Suppressor macrophage treated with lipopolysaccharide for 4 hours (primary cell): ENCODE measurements at places on chromosomes 3 and 15.
A peak's percentile ranks its signal among the peaks of the same experiment; 100 is the strongest.

- peak; percentile 90 for DNase-seq
These were observed 12.0 kb upstream of the FGD5 start for GRCh38 chr3:14806641-14807263.

DNA sequence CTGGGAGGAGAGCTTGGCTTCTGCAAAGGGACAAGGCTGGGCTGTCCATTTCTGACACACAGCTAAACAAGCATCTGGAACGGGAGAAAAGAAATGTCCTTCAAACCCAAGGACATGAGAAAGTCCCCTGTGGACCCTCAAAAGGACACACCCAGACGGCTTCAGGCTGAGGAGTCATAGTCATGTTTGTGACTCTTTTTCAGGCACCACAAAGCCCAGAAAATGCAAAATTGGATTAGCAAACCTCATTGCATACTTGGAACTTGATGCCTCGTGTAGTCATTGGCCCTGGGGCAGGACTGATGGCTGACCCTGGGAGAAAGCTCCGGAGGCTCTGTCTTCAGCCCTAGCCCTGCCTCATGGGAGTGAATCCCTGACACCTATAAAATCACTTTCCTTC is 21.5 kb downstream of the FAM174B start:
- DNase-seq: no peak

GRCh38 chr3:15097891-15098290 is 1.1 kb downstream of the RBSN start:
- DNase-seq: peak; percentile 73

DNA sequence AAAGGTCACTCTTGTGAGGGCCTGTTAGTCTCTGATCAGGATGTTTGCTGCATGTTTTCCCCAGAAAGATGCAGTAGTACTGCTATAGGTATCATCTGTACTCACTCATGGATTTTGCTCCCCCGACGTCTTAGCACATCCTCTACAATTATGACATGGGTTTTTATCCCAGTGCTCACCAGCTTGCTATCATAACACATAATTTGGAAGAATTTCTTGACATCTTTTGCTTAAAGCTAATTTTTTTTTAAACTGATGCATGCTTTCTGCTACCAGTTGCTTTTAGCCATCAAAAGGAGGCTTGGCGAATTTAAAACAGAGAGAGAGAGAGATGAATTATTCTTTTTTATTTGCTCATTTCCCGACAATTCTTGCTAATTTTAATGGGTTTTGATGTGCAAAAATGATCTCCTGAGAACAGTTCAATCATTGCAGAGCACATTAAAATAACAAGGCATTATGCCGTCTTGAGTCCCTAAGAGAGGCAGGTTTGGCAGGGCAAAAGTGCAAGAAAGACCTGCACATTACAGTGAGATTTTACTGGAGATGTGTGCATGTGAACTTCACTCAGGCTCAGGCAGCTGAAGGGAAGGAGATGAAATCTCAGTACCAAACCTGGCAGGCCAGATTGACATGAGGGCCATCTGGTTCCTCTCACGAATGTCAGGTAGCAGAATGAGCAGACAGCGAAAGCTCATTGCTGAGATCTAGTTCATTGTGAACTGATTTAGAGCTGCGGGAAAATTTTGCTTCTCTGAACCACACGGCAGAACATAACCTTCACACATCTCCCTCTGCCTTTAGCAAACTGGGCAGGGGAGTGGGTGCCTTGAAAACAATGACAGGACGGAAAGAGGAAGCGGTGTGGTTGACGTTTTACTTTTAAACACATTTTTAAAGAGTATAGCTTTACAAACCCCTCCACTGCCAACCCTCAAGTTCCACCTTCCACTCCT is 25.9 kb upstream of the GOLGA8B start:
- peak; percentile 8 for DNase-seq

DNA sequence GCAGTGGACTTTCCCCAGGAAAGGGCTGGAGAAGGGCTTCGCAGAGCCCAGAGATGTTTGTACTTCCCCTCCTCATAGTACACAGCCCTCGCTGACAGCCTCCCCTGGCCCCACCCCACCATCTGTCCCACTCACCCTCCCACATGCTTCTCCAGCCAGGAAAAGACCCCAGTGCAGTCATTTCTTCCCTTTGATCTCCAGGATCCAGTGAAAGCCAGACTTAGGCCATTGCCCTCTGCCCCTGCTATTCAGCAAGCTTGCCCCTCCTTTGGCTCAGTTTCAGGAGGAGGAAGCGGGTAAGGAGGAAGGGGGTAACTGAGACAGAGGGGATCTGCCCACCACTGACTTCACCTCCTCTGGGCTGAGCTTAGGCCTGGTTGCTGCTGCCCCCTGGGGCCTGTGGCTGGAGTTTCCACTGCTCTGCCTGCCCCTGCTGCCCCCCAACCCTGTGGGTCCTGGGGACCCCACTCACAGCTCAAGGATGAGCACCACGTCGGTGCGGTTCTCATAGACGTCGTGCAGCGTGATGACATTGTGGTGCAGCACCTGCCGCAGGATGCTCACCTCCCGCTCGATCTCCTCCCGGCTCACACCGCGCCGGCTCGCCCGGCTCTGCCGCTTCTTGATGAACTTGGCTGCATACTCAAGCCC is 63.1 kb downstream of the DAPK2 start:
- DNase-seq: no peak

DNA sequence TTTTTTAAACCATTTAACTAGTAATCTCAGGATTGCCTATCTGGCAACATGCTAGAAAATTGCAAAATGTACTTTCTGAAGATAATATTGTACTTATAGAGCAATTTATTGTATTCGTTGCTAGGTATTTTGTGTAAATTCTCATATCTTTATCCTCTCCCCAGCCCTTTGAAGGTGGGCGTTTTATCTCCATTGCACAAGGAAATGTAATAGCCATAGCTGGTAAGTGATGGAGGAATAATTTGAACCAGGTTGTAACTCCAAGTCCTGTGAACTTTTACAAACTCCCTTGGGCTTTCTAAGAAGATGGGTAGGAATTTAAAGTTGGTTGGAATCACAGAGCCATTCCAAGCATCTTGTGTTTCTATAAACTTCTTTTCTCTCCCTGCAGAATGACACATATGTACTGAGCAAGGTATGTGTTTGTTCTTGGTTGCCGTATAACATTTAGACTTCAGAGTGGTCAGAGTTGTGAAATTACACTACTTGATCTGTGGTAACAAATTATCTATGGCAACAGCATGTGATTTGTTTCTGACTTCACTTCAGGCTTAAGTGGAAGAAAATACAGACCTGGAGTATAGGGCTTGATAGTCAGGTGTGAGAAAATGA is 170.9 kb downstream of the AKAP13 start:
- no peak for DNase-seq

DNA sequence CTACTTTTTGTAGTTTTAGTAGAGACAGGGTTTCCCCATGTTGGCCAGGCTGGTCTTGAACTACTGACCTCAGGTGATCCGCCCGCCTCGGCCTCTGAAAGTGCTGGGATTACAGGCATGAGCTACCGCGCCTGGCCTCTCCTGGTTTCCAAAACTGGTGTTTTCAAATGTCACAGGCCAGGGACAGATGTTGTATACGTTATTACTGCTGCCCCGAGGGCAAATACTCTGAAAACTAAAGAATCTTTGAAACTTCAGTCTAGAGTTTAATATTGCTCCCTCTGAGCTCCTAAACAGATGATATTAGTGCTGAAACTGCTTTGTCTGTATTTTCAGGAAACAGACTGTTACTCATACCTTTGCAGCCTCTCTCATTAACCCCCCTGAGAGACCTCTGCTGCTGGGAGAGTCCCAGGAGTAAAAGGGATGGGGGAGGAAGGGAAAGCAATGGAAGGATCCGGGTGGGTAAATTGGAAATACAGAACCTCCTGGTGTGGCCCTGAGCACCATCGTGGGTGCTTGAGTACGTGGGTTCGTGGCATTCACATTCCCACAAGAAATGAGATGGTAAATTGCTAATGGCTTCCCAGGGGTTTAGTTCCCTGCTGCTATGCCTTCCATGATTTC is 96.3 kb upstream of the IGF1R start:
- DNase-seq: no peak

- DNase-seq: no peak
These were observed 944 bp downstream of the SLITRK3 start for GRCh38 chr3:165195241-165195639.

GRCh38 chr3:72563690-72564370 is 284.4 kb downstream of the SHQ1 start:
- no peak for DNase-seq

DNA sequence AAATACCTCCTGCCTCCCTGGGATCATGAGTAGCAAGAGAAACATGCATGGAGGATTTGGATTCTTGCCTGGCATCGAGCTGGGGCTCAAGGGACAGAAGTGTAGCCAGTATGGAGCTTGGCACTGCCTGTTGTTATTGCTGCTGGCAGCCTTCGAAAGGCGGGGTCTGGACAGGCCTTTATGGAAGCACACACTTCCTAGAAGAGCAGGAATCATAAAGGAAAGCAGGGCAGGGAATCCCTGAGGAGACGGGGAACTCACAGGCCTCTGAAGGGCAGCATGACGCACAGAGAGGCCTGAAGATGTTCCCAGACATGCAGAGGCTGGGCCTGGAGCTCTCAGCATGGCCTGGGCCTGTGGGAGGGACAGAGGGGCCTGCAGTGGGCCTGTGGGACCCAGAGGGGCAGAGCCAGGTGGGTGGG is 18.6 kb upstream of the SLC41A3 start:
- DNase-seq: no peak

DNA sequence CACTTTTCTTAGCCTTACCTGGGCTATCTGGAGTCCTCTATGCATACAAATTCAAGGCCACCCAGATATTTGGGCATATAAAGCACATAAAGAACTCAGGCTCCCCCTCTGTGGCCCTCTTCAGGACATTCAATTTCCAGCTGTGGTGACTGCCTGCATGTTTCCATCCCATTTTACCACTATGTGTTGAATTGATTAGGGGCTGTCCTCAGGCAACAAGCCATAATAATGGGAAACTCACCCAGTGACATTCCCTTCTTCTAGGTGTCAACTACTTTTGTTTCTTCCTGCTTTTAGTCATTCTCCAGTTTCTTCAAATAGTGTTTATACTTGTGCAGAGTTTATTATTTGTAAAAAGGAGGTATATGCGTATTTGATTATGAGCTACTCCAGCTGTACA is 18.0 kb downstream of the NRG4 start:
- no peak for DNase-seq

GRCh38 chr15:94029495-94029894 is 201.9 kb upstream of the MCTP2 start:
- no peak for DNase-seq

GRCh38 chr3:30343067-30343831 is 263.2 kb upstream of the TGFBR2 start:
- DNase-seq: no peak

DNA sequence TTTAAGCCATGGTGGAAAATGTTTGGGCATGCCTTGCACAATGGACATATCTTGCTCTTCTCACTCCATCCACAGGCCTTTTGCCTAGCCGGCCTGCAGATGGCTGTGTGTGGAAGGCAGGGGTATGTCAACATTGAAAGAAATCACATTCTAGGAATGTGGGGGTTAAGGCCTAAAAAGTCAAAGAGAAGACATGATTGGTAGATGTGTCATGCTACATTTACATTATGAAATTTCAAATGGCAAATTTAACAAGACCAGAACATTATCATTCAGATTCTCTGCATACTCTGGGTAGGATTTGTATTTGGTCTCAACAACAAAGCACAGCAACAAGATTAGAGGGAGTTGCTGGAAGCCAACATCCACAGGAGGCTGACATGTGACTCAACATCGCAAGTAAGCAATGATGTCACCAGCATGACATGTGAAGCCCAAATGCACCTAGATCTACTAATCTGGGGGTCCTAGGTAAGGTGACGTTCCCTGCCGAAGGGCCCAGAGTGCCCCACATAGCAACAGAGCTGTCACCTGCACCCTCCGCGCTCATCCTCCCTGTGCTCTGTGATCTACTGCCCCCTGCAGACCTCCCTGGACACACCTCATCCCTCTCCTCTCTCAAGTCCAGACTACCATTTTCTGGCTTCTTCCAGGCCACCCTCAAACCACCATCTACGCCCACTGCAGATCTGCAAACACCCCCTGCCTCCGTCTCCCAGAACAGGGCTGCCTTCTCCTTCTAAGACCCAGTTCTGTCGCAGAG is 39.4 kb downstream of the CLDN18 start:
- no peak for DNase-seq

GRCh38 chr3:40313975-40314860 is 4.7 kb downstream of the EIF1B start:
- DNase-seq: peak; percentile 90

DNA sequence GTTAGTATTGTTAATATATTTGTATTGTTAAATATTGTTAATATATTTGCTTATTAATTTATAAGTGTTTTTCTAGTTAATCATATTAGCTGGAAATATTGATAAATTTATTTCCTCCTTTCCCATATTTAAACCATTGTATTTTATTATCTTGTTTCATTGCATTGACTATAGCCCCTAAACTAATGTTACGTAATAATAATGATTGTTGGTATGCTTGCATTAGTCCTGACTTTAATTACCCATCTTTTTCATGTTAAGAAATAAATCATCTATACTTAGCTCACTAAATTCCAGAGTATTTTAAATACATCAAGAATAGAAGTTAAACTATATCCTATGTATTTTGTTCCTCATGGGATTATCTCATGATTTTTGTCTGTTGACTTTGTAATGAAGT is 368.2 kb downstream of the LSAMP start:
- DNase-seq: no peak

GRCh38 chr3:117768581-117768980 is 1059.0 kb downstream of the TUSC7 start:
- no peak for DNase-seq

- DNase-seq: no peak
These were observed 43.2 kb downstream of the CRTC3 start for GRCh38 chr15:90572893-90573292.

DNA sequence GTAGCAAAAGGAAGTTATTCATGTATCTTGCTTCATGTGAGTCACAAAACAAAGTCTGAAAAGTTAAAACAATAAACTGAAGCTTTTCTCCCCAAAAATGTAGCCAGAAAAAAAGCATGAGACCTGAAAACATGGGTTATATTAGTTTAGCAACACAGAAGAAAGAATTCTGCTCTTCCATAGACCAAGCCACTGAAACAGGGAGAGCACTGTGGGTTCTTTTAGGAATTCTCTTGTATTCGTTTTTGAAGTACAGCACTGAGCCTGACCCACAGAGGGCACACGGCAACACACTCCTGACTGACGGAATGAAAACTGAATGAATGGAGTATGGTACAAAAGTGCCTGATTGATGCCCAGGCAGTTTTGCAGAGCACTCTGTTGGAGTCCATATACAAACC is 66.6 kb downstream of the TM4SF4 start:
- DNase-seq: no peak
